H7 (cell line): ENCODE measurements at places on chromosomes 12 and 14. TPM values are rescaled to one million over a fixed set of nuclear protein-coding genes. Genes with fewer than 3 reads are reported as not detected.

- DNase-seq = no peak
These were observed 576.4 kb downstream of the SLC6A15 start for GRCh38 chr12:84336231-84336630.

The ACOT6 gene
- not detected in 2 replicates for total RNA-seq

GRCh38 chr14:80705241-80705980 is 236.1 kb downstream of the CEP128 start:
- no peak for DNase-seq

DNA sequence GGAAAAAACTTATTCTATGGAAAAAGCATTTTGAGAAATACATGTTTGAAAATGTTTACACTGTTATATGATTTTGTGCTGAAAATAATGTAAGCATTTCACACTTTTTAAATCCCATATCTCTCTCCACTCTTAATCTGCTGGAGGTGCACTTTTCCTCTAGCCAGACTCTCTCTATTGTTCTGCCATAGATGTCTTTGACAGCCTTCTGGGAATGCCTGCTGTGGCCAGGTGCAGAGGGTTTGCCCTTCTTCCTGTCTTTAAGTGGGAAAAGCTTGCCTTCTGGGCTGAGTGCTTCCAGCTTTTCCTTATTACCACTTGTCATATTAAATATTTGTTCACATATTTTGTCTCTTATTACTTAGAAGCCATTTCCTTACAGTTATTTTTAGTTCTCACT is 60.1 kb upstream of the PPM1H start:
- DNase-seq = peak; percentile 48

DNA sequence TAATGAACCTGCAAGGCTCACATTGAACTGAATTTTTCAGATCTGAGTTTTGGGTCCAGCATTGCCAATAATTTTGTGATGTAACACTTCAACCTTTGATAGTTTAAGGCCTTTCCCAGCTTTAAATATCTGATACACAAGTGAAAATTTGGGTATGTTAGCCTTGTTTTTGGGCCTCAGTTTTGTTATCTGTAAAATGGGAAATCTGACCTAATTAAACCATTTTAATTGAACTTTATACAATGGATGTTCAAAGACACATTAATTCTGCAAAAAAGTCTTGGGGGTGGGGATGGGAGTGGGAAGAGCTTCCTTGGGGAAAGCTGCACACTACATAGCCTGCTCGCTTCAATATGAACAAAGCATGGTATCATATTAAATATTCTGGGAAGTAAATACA is 5.2 kb upstream of the SPATS2 start:
- no peak for DNase-seq

The NINJ2 gene
- total RNA-seq = 0.74 and 2.6 TPM in 2 replicates

- DNase-seq = no peak
These were observed 2.3 kb downstream of the MTERF2 start for GRCh38 chr12:106984588-106985137.

- no peak for DNase-seq
These were observed 201.0 kb upstream of the RTL1 start for GRCh38 chr14:101104485-101104884.

GRCh38 chr12:112812600-112813406 is 21.3 kb downstream of the RPH3A start:
- no peak for DNase-seq

GRCh38 chr12:46318037-46318436 is 49.2 kb upstream of the SLC38A1 start:
- no peak for DNase-seq

The PRH2 gene
- total RNA-seq = 0.21 TPM in 1 of 2 replicates, not detected in the other

- no peak for DNase-seq
These were observed 18.6 kb upstream of the TMEM106C start for GRCh38 chr12:47944685-47945340.

GRCh38 chr12:78530100-78530765 is 334.3 kb upstream of the SYT1 start:
- DNase-seq = no peak

The MYL6B gene
- 118 and 129 TPM in 2 replicates for total RNA-seq

GRCh38 chr14:26887847-26888246 is 290.0 kb upstream of the NOVA1 start:
- DNase-seq = no peak

The ALDH1L2 gene
- 1.1 and 1.2 TPM in 2 replicates for total RNA-seq

- DNase-seq = no peak
These were observed 10.5 kb upstream of the C14orf93 start for GRCh38 chr14:23020143-23021128.

- DNase-seq = no peak
These were observed 45.4 kb downstream of the VCPKMT start for GRCh38 chr14:50070840-50071548.

DNA sequence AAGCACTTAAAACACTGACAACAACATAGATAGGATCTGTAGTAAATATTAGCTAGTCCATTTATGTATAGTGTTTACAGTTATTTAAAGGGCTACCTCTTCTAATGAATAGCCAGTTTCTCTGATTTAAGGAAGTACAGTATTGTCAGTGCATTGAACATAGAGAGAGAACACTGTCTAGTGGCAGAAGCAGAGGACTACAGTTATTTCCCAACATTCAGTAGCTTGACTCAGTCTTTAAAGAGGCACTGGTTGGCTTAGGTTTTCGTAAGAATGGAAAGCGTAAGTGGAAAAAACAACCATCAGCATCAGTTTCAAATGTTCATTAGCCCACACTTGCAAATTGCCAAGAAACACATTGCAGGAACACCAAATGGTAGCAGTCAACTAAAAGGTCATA is 125.0 kb upstream of the HMGA2 start:
- no peak for DNase-seq

DNA sequence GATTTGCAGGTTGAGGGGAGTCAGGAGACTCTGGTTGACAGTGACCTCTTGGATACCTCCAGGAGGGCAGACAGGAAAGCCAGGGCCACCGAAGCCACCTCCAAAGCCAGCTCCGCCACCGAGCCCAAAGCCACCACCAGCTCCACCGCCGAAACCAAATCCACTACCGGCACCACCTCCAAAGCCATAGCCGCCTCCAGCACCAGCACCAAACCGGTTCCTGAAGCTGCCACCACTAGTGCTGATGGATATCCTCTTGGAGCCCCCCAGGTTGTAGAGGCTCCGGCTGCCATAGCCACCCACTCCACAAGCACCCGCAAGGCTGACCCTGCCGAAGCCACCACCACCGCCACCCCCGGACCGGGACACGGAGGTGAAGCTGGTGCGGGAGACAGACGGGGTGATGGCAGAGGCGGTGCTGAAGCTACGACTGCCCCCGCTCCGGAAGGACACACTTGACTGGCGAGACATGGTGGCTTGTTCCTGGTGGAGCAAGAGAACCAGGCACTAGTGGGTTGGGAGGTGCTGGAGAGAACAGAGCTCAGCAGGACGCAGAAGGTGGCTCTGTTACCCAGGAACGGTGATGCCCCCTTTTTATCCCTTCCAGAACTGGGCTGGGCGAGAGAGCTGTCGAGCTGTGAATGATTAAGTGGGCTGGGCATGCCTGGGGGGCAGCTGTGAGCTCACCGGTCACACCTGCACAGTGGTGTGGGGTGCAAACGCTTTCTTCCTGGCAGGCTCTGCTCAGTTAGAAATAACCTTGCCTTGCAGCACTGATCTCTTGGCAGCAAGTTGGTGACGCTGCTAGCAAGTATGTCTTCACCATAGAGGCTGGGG is at the start of gene KRT5:
Gene KRT5, minus strand, starts transcription at position 569 of the 837 bp plus-strand sequence. Its CDS starts 98 bp downstream, at position 471.
- peak; percentile 15 for DNase-seq

DNA sequence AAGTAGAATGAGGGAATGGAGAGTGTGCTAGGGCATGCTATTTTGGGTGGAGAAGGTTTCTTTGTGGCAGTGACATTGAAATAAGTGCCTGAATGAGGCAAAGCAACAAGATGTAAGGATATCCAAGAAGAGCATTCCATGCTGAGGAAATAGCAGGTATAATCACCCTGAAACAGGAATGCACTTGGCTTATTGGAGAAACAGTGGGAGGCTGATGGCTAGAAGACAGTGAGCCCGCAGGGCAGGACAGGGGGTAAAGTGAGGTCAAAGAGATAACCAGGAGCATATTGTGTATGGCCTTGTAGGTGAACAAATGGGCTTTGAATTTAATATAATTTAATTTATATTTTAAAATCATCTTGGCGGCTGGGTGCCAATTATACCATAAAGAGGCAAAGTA is 877.0 kb downstream of the DIO2 start:
- DNase-seq = no peak

The PCK2 gene
- 73.7 and 80.1 TPM in 2 replicates for total RNA-seq

GRCh38 chr14:31387091-31387490 is 33.3 kb downstream of the HEATR5A start:
- DNase-seq = peak; percentile 18

DNA sequence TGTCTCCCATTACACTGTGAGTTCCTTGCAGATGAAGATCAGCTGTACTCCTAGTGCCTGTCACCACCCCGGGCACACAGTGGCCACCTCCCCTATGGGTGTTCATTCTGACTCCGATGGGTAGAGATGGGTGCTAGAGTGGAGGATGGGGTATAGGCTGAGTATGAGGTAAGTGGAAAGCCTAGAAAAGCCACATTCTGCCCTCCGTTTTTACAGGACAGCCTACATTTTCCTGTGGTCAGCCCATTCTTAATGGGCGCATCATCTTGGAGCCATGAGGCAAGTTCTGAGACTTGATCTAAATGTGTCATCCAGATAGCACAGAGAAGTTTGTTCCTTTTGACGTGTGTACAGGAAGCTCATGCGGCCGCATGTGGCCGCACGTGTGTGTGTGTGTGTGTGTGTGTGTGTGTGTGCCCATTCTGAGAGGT is 166.7 kb upstream of the HIF1A start:
- no peak for DNase-seq

DNA sequence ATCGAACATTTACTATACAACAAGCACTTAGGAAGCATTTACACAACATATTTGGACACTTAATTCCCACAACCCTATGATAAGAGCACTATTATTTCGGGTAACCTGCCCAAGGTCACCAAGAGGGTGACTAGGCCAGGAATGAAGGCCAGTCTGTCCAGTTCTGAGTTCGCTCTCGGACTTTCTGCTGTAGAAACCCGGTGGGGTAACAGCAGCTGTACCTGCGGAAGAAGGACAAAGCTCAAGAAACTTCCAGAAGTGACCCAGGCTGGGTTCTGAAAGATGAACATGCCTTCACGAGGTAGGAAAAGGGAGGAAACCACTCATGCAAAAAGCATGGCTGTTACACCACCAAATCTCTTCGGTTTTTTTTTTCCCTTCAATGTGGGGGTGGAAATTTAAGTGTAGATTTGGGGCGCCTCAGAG is 10.8 kb downstream of the PLA2G1B start:
- peak; percentile 27 for DNase-seq

The CCND2 gene
- total RNA-seq = 136 and 201 TPM in 2 replicates

The ITGA7 gene
- 38.0 and 46.1 TPM in 2 replicates for total RNA-seq

GRCh38 chr14:88879022-88879421 is 54.6 kb downstream of the TTC8 start:
- no peak for DNase-seq

The PDE3A gene
- 0.22 and 0.24 TPM in 2 replicates for total RNA-seq

- peak; percentile 71 for DNase-seq
These were observed 24.8 kb downstream of the FOS start for GRCh38 chr14:75303381-75303789.

DNA sequence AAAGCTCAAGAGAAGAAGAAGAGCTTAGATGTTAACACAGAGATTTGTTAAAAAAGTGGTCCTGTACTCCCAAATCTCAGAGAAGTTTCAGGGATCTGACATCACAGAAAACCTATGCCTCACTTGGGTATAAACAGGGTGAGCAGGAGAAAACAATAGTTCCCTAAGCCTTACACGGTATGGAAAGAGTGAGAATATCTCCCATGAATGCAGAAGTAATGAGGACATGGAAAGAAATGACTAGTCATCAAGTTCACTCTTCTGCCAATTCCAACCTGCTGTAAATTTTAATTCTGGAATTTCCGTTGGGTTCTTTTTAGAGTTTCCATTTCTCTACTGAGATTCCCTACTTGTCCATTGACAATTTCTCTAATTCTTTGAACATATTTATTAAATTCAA is 6.2 kb upstream of the PTGER2 start:
- no peak for DNase-seq

DNA sequence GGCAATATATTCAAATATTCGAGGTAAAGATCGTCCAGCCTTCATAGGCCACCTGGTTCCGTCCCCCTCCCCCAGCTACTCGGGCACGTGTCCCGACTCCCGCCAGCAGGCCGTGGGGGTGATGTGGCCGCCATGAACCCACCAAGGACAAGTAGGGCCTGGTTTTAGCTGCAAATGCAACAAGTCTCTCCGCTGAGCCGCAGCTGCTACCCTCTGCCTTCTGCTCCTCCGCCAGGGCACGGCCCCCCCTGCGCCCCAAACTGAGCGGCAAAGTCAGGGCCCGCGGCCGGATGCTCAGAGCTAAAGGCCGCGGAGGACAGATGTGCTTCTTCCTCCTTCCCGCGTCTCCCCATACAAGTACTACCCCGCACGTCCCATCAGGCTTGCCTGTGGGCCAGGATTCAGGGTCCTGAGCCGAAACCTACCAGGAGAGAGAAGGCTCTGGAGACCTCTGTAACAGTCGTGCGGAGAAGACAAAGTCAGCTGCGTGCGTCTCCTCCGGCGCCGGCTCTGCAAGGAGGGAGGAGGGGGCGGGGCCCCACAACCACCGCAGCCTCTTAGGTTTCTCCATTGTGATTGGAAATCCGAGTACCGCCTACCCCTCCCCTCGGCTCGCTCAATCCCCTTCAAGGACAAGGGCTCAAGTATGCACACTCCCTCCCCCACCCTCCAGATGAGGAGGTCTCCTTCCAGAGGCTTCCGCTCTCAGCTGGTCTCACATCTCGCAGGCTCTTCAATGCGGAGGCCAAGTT is at the start of gene LDHB:
Gene LDHB, minus strand, starts transcription at position 517 of the 752 bp plus-strand sequence. CDS start 3,171 bp downstream, outside the sequence.
- DNase-seq = peak; percentile 93

- peak; percentile 86 for DNase-seq
These were observed 33.2 kb downstream of the WBP11 start for GRCh38 chr12:14769969-14770495.

The CISTR gene
- not detected in 2 replicates for total RNA-seq

DNA sequence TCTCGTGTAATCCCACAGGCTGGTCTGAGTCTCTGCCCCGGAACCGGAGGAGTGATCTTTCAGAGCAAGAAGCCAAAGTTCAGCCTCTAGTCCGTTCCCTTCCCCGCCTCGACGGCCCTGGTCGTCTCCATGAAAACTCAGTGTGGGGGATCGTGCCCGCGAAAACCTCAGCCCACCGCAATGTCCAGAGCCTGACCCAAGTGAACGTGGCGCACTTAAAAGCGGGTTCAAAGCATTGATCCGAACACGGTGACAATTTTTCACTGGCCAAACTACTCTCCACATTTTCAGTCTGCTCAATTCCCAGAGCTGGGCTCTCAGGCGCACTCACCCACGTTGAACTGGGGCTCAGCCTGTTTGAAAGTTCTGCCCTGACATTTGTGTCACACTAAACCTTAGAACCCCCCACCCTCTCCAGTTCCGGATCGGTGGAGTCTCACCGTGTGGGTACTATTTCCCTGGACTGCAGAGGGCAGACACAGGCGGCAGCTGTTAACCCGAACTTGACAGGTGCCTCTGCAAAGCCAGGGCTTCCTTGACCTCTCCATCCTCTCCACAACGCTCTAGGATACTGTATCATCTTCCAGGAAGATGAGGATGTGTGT is 886 bp upstream of the PRICKLE1 start:
- peak; percentile 29 for DNase-seq

- no peak for DNase-seq
These were observed 84.4 kb downstream of the GALC start for GRCh38 chr14:87908550-87908949.

GRCh38 chr12:19704966-19705365 is 265.7 kb downstream of the AEBP2 start:
- no peak for DNase-seq

GRCh38 chr12:93050026-93050747 is 121.1 kb upstream of the EEA1 start:
- no peak for DNase-seq

- DNase-seq = no peak
These were observed 69.6 kb upstream of the SLCO1C1 start for GRCh38 chr12:20625531-20625930.

GRCh38 chr14:87050421-87050820 is 942.6 kb downstream of the GALC start:
- no peak for DNase-seq

The SAMD4A gene
- total RNA-seq = 7.6 and 8.5 TPM in 2 replicates
